COLO829 (cell line): ENCODE measurements at places on chromosomes 16 and 17.

DNA sequence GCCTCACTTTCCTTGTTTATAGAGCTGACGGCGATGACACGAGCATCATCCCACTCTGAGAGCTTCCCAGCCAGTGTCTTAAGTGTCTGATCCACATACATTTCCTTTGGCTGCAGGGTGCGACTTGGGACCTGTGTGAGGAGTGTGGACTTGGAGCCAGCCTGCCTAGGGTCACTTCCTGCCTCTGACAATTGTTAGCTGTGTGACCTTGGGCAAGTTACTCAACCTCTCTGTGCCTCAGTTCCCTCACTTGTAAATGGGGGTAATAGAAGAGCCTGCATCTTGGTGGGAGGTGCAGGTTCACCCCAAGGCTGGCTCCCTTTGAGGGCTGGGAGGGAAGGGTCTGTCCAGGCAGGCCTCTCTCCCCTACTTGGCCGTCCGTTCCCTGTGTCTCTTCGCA lies 27.4 kb upstream of the GSE1 start:
- DNase-seq, result no peak

DNA sequence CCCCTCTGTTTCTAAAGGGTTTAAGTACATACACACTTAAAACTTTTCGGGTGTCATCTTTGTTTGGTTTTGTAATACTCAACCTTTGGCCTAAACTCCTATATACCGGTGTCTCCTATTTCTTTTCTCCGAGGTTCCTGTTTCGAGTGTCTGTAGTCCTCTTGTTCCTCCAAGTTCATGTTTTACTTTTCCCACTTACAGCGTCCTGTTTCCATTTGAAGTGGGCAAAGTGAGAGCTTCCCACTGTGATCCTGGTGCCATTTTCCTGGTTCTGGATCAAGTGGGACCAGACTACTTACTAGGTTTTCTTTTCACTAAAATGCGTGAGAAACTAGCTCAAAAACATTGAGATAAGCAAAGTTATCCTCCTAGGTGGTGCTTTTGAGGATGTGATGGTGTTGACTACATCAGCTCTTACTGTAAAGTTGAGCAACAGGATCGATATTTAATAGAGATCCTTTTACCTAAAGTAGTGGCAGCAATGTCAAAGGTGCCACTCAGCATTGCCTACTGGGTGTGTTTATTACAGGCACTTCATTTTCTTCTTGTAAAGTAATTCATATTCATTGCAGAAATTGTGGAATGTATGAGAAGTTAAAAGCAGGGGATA lies 1.3 kb downstream of the PSMD3 start:
- no peak for DNase-seq

DNA sequence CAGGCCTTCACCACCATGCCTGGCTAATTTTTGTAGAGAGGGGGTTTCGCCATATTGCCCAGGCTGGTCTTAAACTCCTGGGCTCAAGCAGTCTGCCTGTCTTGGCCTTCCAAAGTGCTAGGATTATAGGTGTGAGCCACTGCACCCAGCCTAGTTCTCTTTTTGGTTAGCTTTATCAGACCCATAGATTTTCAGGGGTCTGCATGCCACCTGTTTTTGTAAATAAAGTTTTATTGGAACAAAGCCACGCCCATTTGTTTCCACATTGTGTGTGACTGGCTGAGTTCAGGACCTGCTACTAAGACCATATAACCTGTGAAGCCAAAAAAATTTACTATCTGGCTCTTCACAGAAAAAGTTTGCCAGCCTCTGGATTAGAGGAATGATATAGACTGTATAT lies 7.6 kb downstream of the PSMD11 start:
- DNase-seq, result no peak

DNA sequence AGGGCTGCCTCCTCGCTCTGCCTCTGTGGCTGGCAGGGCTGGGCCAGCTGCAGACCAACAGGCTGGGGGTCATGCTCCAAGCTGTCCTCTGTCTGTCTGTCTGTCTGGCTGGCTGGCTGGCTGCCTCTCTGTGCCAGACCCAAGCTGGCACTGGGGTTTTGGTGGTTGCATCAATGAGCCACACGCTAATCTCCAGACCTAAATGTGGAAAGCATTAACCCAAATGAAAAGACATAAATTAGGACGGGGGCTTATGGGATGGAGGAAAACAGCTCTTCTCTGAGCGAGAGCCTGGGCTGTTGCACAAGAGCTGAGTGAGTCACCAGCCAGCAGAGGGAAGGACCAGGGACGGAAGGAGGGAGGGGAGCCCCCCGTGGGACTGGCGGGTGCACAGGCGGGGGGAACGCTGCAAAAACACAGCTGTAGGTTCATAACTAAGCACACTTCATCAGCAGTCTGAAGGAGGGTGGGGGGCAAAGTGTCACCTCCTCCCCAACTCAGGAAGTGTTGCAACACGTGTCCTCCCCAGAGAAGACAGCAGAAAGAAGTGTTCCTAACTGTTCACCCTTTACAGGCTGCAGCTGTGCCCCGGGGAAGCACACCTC lies 83.4 kb downstream of the GAS7 start:
- peak; percentile 88 for DNase-seq

DNA sequence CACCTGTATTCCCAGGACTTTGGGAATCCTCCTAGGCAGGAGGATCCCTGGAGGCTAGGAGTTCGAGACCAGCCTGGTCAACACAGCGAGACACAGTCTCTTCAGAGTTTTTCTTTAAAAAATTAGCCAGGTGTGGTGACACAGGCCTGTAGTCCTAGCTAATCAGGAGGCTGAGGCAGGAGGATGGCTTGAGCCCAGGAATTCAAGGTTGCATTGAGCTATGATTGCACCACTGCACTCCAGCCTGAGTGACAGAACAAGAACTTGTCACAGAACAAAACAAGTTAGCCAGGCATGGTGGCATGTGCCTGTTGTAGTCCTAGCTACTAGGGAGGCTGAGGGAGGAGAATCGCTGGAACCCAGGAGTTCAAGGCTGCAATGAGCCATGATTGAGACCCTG lies 24.8 kb downstream of the ANKRD40 start:
- no peak for DNase-seq

DNA sequence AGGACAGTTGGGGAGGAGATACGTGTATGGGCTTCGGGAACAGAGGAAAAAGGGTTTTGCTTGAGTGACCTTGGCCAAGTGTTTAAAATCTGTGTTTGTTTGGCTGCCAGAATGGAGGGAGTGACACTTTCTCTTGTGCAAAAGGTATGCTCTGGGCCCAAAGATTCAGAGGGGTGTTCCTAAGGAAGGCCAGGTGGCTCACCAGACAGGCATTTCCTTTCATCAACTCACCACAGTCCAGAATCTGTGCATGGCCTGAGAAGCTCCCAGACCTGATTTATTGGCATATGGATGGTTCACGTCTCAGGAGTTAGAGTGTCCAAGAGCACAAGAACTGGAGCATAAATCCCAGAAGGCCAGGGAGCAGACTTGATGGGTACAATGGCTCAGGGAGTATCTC lies 53.4 kb upstream of the NLK start:
- no peak for DNase-seq

DNA sequence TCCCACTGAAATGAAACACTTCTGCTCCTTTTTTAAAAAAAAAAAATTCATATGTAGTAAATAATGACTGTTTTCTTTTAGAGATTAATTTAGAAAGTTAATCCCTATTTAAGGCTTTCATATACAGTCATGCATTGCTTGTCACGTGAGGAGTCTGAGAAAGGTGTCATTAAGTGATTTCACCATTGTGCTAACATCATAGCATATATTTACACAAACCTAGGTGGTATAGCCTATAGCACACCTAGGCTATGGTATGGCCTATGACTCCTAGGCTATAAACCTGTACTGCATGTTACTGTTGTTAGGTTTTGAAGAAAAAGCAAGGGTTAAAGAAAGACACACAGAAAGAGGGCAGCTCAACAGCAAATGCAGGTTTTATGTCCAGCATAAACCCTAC lies 13.7 kb downstream of the PPY start:
- DNase-seq, result no peak

DNA sequence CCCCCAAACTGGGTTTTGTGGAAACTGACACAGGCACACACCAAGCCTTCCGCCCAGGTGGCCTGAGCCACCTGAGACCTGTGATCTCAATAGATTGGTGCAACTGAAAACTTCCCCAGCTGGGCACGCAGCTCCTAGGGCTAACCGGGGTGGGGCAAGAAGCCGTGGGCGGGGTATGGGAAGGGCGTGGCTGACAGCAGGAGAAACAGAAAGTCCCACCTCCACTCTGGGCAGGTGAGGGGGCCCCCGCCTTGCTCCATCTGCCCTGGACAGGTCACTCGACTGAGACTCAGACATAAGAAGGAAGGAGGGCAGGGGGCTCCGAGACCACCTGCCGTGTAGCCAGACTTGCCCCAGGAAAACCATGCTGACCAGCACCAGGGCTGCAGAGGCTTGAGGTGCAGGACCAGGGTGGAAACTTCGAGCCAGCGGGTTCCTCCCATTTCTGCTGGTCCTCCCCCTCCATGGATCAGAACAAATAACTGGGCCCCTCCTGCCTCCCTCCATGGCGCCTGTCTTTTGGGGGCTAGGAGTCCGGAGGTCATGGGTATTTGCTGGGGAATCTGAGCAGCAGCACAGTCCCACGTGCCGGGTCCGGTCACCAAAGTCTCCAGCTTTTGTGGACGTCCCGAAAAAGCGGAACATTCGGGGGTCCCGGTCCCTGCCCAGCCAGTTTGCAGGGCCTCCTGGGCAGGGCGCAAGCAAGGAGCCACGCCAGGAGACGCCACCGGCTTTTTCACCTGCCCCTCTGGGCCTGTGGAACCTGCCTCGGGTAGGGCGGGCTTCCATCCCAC lies 1.3 kb downstream of the TIMP2 start:
- peak; percentile 68 for DNase-seq

DNA sequence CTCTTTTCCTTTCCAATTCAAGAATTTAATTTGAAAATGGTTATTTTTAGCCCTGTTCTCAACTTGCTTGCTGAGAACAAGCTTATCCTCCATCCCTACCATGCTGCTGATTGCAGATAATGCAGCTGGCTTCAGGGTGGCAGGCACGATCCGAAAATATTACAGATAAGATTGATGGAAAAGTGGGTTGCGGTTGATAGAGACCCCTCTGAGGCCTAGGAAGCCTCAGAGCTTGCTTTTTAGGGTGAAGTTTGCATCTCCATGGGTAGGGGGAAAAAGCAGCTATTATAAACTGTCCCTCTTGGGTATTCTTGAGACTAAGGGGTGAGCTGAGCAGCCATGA lies 116.5 kb upstream of the GOT2 start:
- DNase-seq, result no peak

GRCh38 chr16:84604477-84605013 lies 13.3 kb downstream of the COTL1 start:
- no peak for DNase-seq

DNA sequence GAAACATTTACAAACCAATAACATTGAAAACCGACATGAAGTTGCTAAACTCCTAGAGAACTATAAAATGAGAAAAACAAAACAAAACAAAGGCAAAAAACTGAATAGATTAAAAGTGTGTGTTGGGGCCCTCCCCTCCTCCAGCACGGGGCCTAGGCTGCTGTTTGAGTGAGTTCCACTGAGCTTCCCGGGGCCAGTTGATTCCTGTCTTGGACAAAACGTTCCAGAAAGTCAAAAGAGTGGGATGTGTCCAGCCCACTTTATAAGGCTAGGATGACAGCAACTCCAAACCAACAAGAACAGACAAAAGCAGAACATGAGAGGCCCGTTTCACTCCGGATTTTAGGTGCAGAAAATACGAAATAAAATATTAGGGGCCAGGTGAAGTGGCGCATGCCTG lies 11.6 kb upstream of the CSNK1D start:
- DNase-seq, result no peak

DNA sequence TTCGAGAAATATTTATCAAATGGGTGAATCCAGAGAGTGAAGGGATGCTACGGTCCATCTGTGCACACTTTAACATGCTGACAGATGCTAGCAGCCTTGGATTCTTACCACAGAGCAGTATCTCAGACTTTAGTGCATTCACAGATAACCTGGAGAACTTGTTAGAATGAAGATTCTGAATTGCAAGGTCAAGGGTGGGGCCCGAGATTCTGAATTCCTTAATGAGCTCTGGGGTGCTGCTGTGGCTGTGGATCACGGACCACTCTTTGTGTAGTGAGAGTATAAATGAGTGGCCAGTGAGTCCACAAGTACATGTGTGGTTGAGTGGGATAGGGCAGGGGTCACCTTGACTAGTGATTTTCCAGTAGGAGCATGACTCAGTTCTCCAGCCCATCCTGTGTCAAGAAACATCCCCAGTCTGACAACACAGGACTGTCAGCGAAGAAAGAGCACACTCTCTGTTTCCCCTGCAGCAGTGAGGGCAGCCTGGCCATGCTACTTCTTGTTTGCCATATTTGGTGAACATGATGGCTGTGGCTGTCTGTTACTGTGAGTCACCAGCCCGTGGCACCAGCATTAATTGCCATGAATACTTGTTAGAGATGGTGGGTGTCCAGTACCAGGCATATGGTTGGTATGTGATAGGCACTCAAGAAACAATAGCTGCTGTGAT lies 13.0 kb upstream of the SALL1 start:
- peak; percentile 53 for DNase-seq

DNA sequence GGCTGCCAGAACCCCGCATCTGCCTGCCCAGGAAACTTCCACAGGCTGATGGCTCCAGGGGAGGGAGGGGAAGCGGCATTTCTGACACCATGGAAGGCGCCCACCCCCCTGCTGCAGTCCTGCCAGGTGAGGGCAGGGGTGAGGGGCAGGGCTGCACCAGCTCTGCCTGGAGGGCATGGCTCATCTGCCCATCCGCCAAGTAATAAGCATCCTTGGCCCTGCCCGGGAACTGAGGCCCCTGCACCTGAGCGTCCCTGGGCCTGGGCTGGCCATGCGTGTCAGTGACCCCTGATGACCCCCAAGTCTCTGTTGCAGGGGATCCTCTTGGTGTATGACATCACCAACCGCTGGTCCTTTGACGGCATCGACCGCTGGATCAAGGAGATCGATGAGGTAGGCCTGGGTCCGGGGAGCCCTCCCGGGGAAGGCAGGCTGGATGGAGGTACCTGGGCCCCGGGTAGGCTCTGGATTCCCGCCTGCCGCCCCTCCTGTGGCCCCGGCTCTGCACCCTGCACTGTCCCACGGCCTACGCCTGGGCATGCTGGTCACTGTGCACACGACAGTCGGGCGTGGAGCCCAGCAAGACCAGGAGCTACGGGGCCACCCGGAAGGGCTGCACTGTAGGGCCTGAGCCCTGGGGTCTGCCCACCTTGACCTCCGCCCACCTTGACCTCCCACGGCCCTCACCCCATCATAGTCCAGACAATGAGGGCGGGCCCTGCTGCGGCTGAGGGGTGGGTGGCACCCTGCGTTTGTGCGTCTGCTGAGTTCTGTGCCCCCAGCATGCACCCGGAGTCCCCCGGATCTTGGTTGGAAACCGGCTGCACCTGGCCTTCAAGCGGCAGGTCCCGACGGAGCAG lies 5.4 kb upstream of the WFIKKN1 start:
- no peak for DNase-seq

DNA sequence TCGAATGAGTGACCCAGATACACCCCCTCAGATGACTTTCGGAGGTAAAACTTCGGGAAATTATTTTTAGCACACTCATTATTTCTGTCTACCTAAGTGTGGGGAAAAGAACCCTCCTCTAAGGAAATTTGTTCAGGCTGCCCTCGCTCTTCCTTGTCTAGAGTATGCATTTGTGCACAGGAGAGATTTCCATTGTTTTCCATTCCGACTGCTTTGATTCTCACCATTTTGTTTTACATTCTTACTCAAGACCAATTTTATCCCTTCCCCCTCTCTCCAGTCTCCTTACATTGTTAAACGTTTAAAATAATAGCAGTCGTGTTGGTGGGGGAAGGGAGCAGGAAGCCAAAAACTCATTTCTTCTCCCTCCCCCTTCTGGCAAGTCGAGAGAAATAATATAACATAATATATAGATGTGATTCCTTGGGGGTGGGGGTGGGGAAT lies 1.5 kb upstream of the CHD3 start:
- no peak for DNase-seq
